ENCODE measurements at places on chromosomes 5 and 9.
A peak's percentile ranks its signal among the peaks of the same experiment; 100 is the strongest.

DNA sequence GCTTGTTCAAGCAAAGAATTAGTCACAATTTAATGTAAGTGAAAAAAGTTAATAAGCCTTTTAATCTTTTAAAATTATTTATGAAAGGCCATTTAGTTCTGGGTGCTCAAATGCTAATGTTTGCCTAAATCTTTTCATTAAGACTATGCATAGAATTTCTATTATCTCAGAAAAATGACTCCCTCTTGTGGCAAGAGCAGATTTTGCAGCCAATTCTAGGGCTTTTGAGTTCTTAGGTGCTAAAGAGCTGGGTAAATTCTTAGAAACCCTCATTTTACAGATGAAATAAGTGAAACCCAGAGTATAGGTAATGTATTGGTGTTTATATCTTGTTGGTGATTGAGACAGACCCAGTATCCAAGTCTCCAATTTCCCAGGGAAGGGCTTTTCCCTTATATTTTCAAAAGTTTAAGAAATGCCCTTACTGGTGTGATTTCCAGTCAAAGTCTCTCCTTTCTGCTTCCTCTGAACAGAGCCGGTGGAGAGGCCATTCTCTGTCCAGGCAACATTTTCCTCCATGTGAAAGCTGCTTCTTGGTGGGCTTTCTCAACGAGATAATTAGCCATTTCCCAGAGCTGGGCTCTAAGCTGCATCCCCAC is 24.1 kb upstream of the PCSK5 start:
- peak; percentile 60 for DNase-seq

DNA sequence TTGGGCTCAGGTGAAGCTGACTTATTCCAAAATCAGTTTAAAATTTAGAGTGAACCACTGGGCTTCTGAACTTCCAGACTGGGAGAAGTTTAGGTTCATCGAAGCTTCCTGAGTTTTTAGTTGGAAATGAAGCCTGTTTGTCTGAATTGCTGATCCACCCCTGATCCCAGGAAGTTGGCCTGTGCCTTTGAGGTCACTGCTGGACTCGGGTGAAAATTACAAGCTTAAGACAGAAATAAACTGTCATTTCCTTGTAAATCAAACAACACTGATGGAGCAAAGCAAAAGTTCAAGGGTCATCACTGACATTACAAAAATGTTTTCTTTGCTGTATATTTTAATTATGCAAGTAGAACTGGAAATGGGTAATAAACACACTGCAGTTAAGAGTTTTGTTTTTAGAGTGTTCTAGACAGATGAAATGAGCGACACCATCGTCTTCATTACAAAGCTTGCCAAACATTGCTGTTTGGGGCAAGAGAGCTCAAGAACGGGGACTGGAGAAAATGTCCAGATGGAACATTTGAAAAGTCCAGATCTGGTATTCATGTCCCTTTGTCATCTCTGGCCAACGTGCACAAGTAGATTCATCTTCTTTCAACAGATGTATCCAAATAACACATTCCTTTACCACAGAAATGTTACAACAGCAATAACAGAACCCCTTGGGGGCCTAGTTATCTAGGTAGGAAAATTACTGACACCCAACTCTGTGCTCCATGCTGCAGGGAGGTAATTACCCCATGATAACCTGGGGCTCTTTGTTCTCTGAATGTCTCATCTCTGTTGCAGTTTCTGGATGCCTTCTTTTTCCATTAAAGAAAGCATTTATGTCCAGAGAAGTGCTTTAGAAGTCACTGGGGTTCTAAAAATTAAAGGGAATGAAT is 142.4 kb upstream of the ERCC6L2 start:
- DNase-seq, result no peak

- DNase-seq, result no peak
Observed at GRCh38 chr9:78775211-78775610, 478.3 kb downstream of the PSAT1 start.

- DNase-seq, result no peak
Observed at GRCh38 chr5:107646418-107646817, 24.3 kb downstream of the EFNA5 start.

DNA sequence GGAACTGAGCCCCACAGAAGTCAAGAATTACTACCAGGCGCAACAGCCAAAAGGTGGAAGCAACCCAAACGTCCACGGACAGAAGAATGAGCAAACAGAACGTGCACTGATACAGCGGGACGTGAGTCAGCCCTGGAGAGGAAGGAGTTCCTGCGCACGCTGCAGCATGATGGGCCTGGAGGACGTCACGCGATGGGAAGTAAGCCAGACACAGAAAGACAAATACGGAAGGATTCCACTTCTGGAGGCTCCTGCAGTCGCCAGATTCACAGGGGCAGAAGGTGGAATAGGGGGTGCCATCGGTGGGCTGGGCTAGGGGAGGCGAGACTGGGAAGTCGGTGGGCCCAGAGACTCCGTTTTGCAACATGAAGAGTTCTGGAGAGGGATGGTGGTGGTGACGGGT is 80.3 kb upstream of the PHYKPL start:
- DNase-seq, result no peak

DNA sequence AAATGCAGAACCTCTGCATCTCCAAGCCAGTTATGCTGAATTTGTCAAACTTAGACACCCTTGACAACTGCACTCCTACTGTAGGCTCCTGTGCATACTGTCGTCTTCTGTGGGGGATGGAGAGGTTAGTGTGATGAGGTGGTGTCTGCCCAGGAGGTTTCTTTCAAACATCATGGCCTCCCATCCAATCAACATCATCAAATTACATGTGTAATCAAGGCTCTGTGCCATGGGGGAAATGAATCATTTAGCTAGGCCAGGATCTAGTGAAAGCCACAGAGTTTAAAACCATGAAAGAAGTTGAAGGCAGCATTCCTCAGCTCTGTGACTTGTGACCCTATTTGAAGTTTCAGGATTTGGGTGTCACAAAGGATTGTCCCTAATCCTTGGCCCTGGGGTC is 240.6 kb downstream of the MARCHF11 start:
- peak; percentile 87 for DNase-seq

DNA sequence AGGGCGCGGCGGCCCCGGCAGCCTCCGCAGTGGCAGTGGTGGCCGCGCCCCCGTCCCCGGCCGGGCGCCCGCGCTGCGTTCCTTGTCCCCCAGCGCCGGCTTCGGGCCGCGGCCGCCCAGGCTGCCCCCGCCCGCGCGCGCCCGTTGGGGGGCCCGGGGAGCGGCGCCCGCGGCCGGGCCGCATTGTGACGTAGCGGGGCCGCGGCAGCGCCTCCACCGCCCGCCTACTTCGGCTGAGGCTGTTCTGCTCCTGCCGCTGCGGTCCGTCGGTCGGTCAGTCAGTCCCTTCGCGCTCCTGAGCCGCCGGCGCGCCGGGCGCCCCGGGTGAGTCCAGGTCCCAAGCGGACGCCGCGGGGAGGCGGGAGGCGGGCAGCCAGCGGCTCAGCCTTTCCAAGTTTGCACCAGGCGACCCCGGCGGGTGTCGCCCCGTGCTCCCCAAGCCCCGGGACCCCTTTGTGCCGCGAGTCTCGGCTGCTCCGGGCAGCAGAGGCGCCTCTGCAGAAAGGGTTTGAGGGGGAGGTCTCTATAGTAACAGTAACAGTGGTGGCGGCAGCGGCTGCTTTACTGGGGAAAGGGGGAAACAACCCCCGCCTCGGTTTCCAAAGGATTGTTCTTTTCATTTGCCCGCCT is at the start of gene SNCAIP:
Gene SNCAIP, plus strand, starts transcription at position 277 of the 630 bp plus-strand sequence. CDS start 78,898 bp downstream, outside the sequence.
- DNase-seq, result peak; percentile 32

DNA sequence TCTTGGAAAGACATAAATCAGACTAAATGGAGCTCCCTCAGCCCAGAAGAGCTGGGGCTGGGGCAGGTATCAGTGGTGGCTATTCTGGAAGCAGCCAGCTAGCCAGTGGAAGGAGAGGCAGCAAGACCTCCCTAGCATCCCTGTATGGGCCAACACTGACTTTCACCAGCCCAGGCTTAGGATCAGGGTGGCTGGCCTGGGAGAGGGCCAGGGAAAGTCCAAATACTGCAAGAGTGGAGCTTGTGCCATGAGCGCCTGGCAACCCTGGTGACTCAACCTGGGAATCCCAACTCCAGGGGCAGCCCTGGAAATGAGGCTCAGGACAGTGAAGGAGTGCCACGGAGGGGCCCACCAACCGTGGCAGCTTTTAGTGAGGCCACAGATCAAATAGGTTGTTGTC is 7.6 kb upstream of the IRF1 start:
- no peak for DNase-seq

- no peak for DNase-seq
Observed at GRCh38 chr5:2022436-2022835, 139.7 kb upstream of the IRX4 start.

Measured in kidney capillary endothelial cell (primary cell).